ENCODE measurements at places on chromosomes 4 and X.

DNA sequence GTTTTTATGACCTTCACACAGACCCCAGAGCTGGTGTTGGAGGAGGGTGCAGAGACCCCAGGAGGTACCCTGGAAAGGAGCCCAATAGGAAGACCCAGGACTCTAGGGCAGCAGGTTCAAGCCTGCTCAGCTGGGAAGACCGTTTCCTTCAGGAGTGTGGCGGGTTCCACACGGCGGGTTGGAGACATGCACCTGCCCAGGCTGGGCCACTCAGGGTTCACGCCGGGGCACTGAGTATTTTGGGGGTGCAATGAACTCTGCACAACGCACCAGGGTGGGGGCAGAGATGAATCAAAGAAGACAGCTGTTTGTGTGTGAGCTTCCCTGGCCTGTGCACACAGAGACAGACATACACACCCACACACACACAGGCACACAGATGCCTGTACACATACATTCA, 52.5 kb upstream of the PPP2R3B start:
- no peak for DNase-seq

DNA sequence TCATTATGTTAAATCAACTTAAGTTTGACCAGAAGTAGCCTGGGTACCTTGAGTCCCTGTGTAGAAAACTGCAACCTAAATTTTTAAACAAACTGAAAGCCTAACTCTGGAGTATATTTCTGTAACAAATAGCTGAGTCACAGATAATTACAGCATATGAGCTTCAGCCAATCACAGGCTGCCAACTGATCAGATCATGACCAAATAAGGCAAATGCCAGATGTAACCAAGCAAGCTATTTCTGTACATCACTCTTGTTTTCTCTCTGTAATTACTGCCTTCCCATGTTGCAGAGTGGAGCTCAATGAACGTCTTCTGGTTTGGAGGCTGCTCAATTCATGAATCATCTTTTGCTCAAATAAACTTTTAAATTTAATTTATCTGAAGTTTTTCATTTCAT, 980.9 kb upstream of the DIAPH2 start:
- no peak for DNase-seq

DNA sequence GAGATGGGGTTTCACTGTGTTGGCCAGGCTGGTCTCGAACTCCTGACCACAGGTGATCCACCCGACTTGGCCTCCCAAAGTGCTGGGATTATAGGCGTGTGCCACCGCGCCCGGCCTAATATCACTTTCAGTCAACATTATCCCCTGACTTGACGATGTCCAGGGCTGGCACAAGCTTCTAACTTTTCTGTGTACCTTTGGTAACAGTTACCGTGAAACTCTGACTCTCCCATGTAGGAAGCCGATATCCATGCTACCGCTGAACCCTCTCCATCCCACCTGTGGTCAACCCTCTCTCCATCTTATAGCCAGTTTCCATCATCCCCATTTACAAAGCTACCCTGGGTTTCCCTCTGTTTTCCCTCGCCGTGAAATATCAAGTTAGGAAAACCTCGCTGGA, 77.5 kb downstream of the CRLF2 start:
- DNase-seq: no peak

GRCh38 chrX:10356979-10357378, 200.2 kb downstream of the CLCN4 start:
- DNase-seq: no peak

DNA sequence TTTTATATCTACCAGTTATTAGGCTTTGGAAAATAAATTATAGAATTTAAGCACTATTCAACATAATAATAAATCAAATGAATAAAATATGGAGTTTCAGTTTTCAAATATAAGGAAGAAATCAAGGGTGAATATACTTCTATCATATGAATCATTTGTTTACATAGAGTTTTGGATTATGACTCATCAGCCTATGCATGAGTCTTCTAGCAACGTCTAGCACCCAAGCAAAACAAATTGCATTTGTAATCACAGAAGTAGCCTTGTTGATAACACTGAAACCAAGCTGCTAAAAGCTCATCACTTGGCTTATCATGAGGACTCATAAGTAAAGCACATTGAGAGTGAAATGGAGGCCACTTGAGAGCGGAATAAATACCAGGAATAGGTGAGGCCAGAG, 434.6 kb downstream of the PCDH11X start:
- DNase-seq: peak; percentile 55

DNA sequence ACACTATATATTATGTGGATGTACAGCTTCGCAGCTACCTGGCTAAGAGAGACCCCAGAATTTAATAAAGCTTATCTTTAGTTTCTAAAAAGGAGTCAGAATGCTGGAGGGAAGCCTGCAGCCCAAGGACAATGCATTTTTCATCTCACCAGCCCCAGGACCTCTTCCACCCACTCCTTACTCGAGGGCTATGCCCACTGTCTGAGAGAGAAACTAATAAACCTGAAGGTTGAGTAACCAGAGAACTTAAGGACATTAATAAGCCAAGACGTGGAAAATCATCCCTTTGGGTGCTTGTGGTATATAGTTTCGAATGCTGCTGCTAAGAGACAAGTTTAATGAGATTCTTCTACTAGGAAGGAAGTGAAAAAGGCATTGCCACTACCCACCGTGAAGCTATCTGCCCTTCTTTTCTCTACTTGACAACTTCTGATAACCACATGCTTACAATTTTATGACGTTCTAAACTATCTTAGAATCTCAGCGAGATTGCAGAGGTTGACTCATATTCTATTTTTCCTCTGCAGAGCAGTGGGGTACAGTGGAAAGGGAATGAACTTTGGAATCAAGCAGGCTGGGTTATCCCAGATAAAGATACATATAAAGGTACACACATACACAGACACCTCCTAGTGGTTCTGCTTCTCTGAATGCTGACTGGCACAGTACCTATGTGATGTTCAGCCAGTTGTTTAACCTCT, 3.3 kb downstream of the RELL1 start:
- DNase-seq: no peak

DNA sequence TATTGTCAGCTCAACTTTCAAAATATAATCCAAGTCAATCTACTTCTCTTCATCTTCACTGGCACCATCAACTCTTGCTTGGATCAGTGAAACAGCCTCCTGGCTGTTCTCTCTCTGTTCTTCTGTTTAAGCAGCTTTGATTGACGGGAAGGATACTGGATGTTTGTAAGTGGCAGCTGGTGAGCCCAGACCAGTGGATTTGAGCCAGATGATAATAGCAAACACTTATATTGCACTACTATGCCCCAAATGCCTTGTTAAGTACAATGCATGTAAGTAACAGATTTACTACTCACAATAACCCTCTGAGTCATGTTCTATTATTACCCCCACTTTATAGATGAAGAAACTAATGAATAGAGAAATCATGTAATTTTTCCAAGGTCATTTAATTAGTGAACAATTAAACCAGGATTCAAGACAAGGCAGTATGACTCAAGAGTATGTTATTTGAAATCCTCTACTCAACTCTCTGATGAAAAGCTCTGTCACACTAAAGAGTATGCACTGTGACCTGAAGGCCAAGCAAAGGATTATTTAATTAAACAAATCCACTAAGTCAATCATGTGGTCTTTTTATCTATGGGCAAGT, 44.8 kb downstream of the SPANXN3 start:
- peak; percentile 88 for DNase-seq

DNA sequence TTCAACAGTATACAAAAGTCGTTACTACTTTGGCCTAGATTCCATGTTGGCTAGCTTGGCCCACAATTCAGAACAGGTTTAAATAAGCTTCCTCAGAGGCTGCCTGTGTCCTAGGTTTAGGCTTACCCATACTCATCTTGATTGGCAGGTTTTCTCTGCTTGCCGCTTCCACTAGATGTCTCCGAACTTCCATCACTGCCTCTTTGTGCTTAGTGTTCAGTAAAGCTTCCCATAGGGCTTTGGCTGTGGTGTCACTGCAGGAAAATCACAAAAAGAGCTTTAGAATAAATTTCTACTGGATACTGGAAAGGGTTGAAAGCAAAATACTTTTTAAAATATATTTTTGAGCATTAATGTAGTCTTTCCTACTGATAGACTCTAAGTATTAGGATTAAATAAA, 52.4 kb downstream of the SCFD2 start:
- no peak for DNase-seq

GRCh38 chr4:36142504-36142903, 101.8 kb downstream of the ARAP2 start:
- DNase-seq: no peak

- DNase-seq: no peak
Observed at GRCh38 chr4:189804894-189805293, 135.8 kb upstream of the FRG1 start.

GRCh38 chrX:123728016-123728415, 4.8 kb downstream of the THOC2 start:
- no peak for DNase-seq

- DNase-seq: no peak
Observed at GRCh38 chr4:1964443-1964842, 44.3 kb downstream of the NELFA start.

All from NCI-H524 (cell line).